ENCODE measurements at places on chromosomes 4 and X. TPM values are rescaled to one million over a fixed set of nuclear protein-coding genes. Genes with fewer than 3 reads are reported as not detected.

The IDS gene
- 20.4 TPM for total RNA-seq

The ADH1C gene
- total RNA-seq = 0.34 TPM

The MSX1 gene
- total RNA-seq = 0.74 TPM

The RBM46 gene
- not detected for total RNA-seq

The KLF8 gene
- 0.59 TPM for total RNA-seq

Data from bronchus fibroblast of lung (primary cell).